ENCODE measurements at places on chromosomes 12 and 14.

DNA sequence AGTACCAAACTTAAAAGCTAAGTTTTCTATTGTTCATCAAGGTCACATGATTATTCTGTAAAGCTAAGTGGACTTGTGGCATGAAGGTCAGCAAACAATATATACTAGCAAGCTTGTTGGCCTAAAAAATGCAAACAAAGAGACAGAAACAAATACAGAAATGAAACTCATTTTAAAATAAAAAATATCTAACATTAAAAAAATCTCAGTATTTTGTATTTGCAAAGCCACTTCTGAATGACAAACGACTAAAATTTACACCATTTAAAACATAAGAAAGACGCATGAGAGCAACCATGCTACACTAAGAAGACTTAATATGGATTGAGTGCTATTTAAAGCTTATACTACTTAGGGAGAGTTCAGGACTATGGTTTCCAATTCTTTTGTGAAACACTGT, 72.8 kb upstream of the BBS10 start:
- DNase-seq: no peak

- no peak for DNase-seq
Observed at GRCh38 chr14:37090026-37090425, 82.4 kb downstream of the SLC25A21 start.

- DNase-seq: no peak
Observed at GRCh38 chr14:31070431-31070830, 44.3 kb upstream of the STRN3 start.

DNA sequence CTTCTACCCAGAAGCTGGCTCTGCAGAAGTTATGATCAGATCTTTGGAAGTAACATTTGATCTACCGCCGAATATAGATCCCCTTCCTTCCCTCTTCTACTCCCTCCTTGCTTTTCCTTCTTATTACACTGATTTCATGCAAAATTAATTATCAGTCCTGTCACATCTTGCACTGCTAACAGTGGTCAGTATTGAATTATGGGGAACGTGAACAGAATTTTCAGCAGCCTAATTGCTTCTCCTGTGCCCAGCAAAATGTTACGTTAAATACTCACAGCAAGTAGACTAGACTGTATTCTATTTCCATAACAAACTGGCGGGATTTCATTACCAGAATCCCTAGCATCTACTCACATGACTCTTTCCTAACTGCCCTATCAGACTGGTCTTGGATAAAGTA, 596.9 kb downstream of the DIO2 start:
- no peak for DNase-seq

DNA sequence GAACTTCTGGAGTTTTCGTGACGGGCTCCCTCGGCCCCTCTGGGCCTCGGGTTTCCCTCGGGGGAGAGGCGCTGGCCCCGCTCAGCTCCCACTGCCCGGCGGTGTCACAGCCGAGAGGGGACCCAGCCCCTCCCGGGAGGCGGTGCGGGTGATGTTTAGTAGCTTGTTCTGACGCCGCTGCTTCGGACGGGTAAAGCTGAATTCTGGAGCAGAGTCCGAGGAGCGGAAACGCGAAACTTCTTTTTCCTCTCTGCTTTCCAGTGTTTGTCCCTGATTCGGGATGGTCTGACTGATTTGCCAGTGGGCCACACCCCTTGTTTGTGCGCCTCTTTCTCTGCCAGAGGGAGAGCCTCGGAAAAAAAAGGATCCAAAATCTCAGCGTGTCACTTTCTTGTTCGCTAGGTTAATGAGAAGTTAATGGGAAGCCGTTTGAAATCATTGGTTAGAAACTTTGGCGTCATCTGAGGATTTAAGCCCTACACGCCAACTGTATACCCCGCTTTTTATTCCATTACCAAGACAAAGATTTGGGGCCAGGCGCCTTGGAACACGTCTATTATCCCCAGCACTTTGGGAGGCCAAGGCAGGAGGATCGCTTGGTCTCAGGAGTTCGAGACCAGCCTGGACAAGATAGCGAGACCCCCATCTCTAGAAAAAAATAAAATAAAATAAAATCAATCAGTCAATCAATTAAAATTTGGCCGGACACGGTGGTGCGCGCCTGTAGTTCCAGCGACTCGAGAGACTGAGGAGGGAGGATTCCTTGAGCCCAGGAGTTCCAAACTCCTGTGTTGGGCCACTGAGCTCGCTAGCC, 756 bp downstream of the TULP3 start:
- no peak for DNase-seq

Data from T-helper 1 cell (primary cell).